ENCODE measurements at places on chromosomes 16 and 17.

DNA sequence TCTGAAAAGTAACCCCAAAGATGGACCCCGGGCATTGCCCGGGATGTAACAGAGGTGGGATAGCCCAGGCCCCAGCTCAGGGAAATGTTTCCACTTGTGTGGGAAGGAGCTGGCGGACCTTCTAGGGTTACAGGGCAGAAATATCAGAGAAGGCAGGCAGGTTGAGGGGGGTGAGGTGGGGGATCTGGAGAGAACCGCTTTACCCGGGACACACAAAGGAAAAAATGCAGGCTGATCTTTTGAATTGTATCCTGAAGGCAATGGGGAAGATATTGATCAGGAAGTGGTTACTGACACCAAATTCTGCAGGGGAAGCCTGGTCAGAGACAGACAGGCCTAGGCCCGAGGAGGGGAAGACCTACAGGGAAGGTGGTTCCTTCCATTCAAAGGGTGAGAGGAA is 3.5 kb downstream of the SLC47A1 start:
- no peak for DNase-seq
- no peaks in the 10 kb centered on the region for H3K36me3 ChIP-seq
- H3K4me3 ChIP-seq: no peak overlapping the region
- H3K4me1 ChIP-seq: peaks cover 15% of the 10 kb centered on the region
- H3K27ac ChIP-seq: no peak overlapping the region
- peaks cover 92% of the 10 kb centered on the region for H3K27me3 ChIP-seq

GRCh38 chr16:84120023-84120422 is 3.3 kb upstream of the MBTPS1 start:
- H3K27me3 ChIP-seq: no peaks in the 10 kb centered on the region
- no peak overlapping the region for H3K4me3 ChIP-seq
- no peak for DNase-seq
- H3K36me3 ChIP-seq: no peaks in the 10 kb centered on the region

GRCh38 chr16:35492225-35492624 is 2032.8 kb downstream of the TP53TG3F start:
- H3K27ac ChIP-seq: no peak overlapping the region
- H3K4me1 ChIP-seq: no peaks in the 10 kb centered on the region
- H3K4me3 ChIP-seq: no peak overlapping the region
- H3K36me3 ChIP-seq: no peaks in the 10 kb centered on the region

- peaks cover 25% of the 10 kb centered on the region for H3K36me3 ChIP-seq
- peaks cover 19% of the 10 kb centered on the region for H3K4me1 ChIP-seq
- DNase-seq: no peak
Measured at GRCh38 chr16:3138342-3138741, 3.5 kb downstream of the ZNF213 start.

DNA sequence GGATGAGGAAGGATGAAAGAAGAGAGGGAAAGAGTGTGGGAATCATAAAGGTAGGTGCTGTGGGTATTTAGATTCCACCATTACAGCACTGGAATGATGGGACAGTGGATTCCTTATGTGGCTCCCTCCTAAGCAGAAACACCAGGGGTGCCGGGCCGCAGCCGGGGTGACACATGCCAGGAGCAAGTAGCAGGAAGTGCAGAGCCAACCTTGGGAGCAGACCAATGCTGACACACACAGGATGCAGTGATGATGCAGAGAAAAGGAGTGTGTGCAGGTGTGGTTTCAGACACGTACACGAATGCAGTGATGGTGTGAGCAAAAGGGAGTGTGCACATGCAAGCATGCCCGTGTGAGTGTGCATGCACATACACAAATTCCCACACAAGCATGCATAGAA is 338.0 kb downstream of the SLC39A11 start:
- H3K4me3 ChIP-seq: no peak overlapping the region
- DNase-seq: no peak
- H3K36me3 ChIP-seq: no peaks in the 10 kb centered on the region
- H3K4me1 ChIP-seq: no peaks in the 10 kb centered on the region

GRCh38 chr17:12918142-12918541 is 99.7 kb downstream of the ELAC2 start:
- no peaks in the 10 kb centered on the region for H3K36me3 ChIP-seq
- no peak overlapping the region for H3K4me3 ChIP-seq
- no peaks in the 10 kb centered on the region for H3K27me3 ChIP-seq

DNA sequence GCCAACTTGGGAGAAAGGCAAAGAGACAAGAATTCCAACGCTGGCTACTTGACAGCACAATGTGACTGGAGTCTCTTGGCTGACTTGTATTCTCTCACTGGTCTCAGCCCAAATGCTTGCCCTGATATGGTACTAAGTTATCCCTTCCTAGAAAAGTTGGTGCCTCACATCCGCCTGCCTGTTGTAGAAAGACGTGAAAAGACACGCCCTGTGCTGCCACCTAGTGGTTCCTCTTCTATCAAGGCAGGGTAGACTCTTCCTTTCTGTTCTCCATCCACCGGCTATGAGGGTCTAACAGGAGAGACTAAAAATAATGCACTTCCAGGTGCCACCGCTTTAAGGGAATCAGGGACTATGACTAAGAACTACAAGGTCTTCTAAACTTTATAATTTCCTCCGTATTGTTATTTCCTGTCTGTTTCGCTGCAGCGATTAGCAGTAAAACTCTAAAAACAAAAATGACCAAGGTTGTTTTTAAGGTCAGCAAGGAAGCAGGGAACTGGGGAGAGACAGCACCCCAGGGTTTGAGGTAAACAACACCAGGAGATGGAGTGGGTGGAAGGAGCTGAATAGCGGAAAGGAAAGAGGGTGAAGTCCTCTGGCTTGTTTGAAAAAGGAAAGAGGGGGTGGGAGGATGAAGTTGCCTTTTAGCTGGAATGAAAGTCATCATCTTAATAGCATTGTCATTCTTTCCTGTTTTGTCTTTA is 109.5 kb downstream of the YPEL2 start:
- H3K36me3 ChIP-seq: no peaks in the 10 kb centered on the region
- H3K27ac ChIP-seq: peak overlapping the region; percentile 33
- peak; percentile 93 for DNase-seq
- no peaks in the 10 kb centered on the region for H3K27me3 ChIP-seq
- peaks cover 51% of the 10 kb centered on the region for H3K4me1 ChIP-seq

- DNase-seq: no peak
- no peak overlapping the region for H3K4me3 ChIP-seq
- no peak overlapping the region for H3K27ac ChIP-seq
- peaks cover 26% of the 10 kb centered on the region for H3K4me1 ChIP-seq
- peaks cover 17% of the 10 kb centered on the region for H3K27me3 ChIP-seq
Measured at GRCh38 chr16:89847940-89848297, 19.6 kb downstream of the SPIRE2 start.

GRCh38 chr17:40318830-40319391 is 9.9 kb downstream of the RARA start:
- peak overlapping the region; percentile 94 for H3K4me3 ChIP-seq
- peaks cover 33% of the 10 kb centered on the region for H3K36me3 ChIP-seq
- no peaks in the 10 kb centered on the region for H3K27me3 ChIP-seq

DNA sequence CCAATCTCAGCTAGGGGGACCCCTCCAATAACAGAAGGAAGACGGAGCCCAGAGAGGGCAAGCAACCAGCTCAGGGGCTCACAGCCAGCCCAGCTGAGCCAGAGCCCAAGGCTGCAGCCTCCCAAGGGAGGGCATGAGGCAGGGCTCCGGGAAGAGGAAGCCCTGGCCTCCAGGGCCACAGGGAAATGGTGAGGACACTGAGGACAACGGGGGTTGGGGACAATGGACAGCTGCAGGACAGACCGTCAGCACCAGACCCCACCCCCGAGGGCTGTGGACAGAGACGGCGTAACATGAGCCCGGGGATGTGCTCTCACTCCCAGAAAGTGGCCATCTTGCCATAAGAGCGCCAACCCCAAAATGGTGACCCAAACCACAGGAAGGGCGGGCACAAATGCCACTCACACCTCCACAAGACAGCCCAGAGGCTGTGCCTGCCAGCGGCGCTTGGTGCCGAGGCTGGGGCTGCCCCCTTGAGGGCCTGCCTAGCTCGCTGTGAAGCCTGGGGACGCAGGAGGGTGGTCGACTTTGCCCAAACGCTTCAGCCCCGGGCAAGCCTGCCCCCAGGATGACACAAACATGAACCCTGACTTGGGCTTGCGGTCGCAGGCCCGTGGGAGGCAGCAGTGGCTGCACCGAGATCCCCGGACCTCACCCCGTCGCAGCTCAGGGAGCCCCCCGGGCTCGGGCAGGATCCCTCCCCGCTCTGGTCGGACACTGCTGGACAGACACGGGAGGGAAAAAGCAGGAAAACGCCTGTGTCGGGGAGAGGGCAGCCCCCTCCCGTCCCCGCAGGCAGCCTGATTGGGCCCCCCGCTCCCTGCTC is 10.5 kb downstream of the PIMREG start:
- H3K27me3 ChIP-seq: peaks cover 43% of the 10 kb centered on the region
- H3K4me3 ChIP-seq: no peak overlapping the region
- no peak overlapping the region for H3K27ac ChIP-seq
- peaks cover 5% of the 10 kb centered on the region for H3K36me3 ChIP-seq

DNA sequence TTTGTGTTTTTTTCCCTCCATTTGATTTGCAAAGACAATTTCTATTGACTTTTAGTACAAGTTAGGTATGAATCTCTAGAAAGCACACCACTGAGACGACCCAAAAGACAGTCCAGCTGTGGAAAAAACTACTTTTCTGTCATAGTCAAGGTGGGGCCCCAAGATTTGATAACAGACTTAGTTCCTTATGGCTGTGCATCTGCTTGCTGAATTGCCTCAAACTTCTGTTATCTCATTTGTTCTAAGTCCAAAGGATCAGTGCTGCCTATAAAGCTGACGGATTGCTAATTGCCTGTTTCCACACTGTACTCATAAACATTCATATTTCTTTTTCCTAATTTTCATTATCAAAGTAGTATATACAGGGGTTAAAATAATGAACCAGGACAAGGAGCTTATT is 180.8 kb downstream of the SPECC1 start:
- H3K4me1 ChIP-seq: no peaks in the 10 kb centered on the region
- H3K27me3 ChIP-seq: peaks cover 7% of the 10 kb centered on the region
- no peak overlapping the region for H3K27ac ChIP-seq
- H3K36me3 ChIP-seq: no peaks in the 10 kb centered on the region
- no peak for DNase-seq
- H3K4me3 ChIP-seq: no peak overlapping the region

- peaks cover 39% of the 10 kb centered on the region for H3K36me3 ChIP-seq
- H3K27ac ChIP-seq: no peak overlapping the region
- H3K4me3 ChIP-seq: no peak overlapping the region
- DNase-seq: no peak
- peaks cover 42% of the 10 kb centered on the region for H3K4me1 ChIP-seq
Measured at GRCh38 chr16:24737391-24737871, 8.0 kb downstream of the TNRC6A start.

- no peak overlapping the region for H3K4me3 ChIP-seq
- no peaks in the 10 kb centered on the region for H3K27me3 ChIP-seq
- DNase-seq: no peak
- H3K36me3 ChIP-seq: no peaks in the 10 kb centered on the region
- H3K4me1 ChIP-seq: no peaks in the 10 kb centered on the region
- H3K27ac ChIP-seq: no peak overlapping the region
Measured at GRCh38 chr16:58152246-58152868, 23.2 kb upstream of the CFAP20 start.

DNA sequence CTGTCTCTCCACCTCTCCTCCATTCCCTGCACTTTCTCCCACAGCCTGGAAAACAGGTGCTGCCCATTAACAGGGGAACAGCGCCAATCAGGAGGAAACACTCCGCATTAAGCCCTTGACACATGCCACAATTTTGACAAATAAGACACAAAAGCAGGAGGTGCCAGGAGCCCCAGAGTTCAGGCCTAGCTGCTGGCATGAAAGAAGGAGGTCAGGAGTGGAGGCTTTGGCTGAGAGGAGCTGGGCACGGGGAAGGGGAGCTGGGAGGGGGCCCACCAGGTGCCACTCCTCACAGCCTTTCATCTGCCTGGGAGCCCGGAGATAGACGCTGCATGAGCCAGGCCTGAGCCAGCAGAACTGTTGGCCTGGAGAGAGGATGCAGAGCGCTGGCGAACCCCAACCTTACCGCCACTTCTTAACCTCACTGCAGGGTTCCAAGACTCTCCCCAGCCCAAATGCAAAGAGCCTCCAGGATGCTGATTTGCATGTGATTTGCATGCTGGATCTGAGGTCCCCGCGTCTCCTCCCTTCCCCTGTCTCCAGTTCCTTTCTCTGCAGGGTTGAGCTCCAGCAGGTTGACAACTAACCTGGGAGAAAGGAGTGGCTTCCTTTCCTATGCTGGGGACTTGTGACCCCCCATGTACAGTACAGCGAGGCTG is 139.8 kb upstream of the SDK2 start:
- H3K36me3 ChIP-seq: no peaks in the 10 kb centered on the region
- H3K27me3 ChIP-seq: peaks cover 45% of the 10 kb centered on the region
- peak overlapping the region; percentile 39 for H3K27ac ChIP-seq
- no peak overlapping the region for H3K4me3 ChIP-seq
- no peak for DNase-seq

DNA sequence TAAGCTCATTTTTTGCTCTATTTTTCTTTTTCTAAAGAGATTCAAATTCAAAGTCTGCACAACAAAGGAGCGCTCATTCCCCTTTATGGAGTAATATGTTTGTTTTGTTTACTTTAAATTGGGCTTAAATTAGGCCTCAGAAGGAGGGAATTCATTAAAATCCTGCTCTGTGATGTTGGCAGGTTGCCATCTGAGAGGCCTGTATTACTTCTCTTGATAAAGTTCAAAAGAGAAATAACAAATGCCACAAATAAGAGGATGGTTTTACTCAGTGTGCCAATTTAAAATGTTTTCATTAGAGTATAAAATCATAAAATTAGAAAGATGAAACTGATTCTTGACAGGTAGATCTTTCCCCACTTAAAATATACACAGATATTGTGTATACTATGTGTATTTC is 54.5 kb upstream of the HLF start:
- H3K36me3 ChIP-seq: no peaks in the 10 kb centered on the region
- peaks cover 9% of the 10 kb centered on the region for H3K27me3 ChIP-seq
- H3K4me3 ChIP-seq: no peak overlapping the region
- DNase-seq: no peak
- no peaks in the 10 kb centered on the region for H3K4me1 ChIP-seq

GRCh38 chr16:77551357-77551756 is 116.5 kb upstream of the ADAMTS18 start:
- H3K27ac ChIP-seq: no peak overlapping the region
- H3K27me3 ChIP-seq: no peaks in the 10 kb centered on the region
- no peak overlapping the region for H3K4me3 ChIP-seq

GRCh38 chr16:57314161-57314785 is 29.8 kb upstream of the PLLP start:
- no peak overlapping the region for H3K4me3 ChIP-seq
- peaks cover 16% of the 10 kb centered on the region for H3K4me1 ChIP-seq
- no peak for DNase-seq

- H3K36me3 ChIP-seq: peaks cover 57% of the 10 kb centered on the region
- peaks cover 65% of the 10 kb centered on the region for H3K4me1 ChIP-seq
- peak overlapping the region; percentile 100 for H3K27ac ChIP-seq
- H3K27me3 ChIP-seq: no peaks in the 10 kb centered on the region
Measured at GRCh38 chr17:14206891-14207290, 29.8 kb downstream of the CDRT15 start.

- H3K4me1 ChIP-seq: peaks cover under 1% of the 10 kb centered on the region
- no peaks in the 10 kb centered on the region for H3K27me3 ChIP-seq
- H3K36me3 ChIP-seq: peaks cover 7% of the 10 kb centered on the region
Measured at GRCh38 chr17:16304830-16305229, 48.4 kb downstream of the CENPV start.

GRCh38 chr16:74455619-74456289 is 34.5 kb upstream of the CLEC18B start:
- peak overlapping the region; percentile 46 for H3K27ac ChIP-seq
- no peaks in the 10 kb centered on the region for H3K27me3 ChIP-seq
- H3K4me3 ChIP-seq: no peak overlapping the region
- peaks cover 63% of the 10 kb centered on the region for H3K36me3 ChIP-seq

GRCh38 chr17:51355441-51356410 is 95.4 kb downstream of the UTP18 start:
- H3K4me3 ChIP-seq: no peak overlapping the region
- no peak overlapping the region for H3K27ac ChIP-seq
- H3K27me3 ChIP-seq: peaks cover 42% of the 10 kb centered on the region
- DNase-seq: no peak

- H3K4me3 ChIP-seq: no peak overlapping the region
- peak overlapping the region; percentile 78 for H3K27ac ChIP-seq
- DNase-seq: no peak
- no peaks in the 10 kb centered on the region for H3K27me3 ChIP-seq
Measured at GRCh38 chr17:33637534-33637933, 344.4 kb upstream of the ASIC2 start.
